ENCODE measurements at places on chromosomes 16 and 17.
A peak's percentile ranks its signal among the peaks of the same experiment; 100 is the strongest.

DNA sequence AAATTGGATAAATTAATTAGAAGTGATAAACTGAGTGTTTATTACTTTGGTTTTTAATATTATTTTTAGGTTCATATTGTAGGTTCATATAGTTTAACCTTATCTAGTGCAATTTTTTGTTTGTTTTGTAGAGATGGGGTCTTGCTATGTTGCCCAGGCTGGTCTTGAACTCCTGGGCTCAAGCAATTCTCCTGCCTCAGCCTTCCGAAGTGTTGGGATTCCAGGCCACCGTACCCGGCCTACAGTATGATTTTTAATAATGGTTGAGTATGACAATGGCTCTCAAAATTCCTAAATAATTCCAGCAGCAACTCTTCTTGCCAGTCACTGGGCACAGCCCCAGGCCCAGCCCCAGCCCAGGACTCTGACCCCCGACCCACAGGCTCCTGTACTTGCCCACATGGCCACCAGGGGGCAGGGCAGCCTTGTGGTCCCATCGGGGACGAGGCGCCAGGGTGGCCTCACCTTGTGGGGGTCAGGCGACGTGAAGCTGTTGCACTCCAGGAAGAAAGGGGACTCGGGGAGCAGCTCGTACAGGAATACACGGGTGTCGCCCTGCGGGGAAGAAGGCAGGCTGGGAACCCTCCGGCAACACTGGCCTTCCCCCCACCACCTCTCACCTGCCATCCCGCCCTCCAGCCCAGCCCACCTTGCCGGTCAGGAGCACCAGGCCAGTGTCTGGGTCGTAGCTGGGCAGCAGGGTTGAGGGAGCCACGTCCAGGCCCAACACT lies 7.9 kb upstream of the PAM16 start:
- DNase-seq = peak; percentile 80

DNA sequence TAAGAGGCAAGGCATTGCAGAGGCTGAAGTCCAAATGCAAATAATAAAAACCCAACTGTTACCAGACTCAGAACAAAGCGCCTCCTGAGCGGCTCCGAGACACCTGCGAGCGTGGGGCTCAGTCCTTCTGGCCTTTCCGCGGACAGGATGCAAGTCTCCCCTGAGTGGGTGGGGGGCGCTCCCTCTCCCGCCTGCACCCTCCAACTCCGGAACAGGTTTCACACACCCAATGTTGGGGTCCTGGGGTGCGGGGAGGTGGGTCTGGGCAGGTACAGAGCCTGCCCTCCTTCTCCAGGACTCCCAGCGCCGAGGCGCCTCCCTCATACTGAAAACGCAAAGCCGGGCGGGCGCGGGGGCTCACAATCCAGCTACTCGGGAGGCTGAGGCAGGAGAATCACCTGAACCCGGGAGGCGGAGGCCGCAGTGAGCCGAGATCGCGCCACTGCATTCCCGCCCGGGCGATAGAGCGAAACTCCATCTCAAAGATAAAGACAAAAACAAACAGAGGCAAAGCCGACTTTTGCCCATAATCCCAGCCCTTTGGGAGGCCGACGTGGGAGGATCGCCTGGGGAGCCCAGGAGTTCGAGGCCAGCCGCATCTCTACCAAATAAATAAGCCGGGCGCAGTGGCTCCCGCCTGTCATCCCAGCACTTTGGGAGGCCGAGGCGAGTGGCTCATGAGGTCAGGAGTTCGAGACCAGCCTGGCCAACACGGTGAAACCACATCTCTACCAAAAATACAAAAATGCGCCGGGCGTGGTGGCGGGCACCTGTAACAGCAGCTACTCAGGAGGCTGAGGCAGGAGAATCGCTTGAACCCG lies 893 bp downstream of the GINS2 start:
- DNase-seq = no peak

DNA sequence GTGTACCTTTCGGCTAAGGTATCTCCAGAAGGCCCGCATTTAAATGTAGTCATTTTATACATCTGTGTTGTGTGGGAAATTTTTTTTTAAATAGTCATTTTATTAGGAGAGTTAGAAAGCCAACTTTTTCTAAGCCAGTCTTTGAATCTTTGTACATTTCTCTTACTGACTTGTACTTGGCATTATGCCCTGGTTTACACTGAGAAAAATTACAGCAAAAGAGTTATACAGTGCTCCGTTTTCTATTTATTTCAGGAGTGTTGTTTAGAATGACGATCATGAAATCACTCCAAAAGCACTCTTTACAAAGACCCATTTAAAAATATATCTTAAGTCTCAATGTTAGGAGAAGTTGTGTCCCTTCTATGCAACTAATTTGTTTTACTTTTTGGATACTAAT lies 91.8 kb downstream of the CYB561 start:
- DNase-seq = no peak

DNA sequence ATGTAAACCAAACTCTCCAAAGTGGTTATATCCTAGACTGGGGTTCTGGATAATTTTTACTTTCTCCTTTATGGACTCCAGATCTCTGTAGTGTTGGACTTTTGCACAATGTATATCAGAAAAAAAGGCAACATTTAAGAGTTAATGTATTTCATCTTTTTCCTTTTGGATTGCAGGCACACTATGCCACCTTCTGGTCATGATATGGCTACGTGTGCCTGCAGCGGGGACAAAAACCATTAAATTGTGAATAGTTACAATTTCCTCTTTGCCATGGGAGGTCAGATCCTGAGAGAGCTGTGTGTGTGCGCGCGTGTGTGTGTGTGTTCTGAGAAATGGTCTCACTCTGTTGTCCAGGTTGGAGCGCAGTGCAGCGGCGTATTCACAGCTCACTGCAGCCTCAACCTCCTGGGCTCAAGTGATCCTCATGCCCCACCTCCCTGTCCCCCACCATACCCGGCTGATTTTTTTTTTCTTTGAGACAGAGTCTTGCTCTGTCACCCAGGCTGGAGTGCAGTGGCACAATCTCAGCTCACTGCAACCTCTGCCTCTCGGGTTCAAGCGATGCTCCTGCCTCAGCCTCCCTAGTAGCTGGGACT lies 4.3 kb upstream of the SGF29 start:
- peak; percentile 44 for DNase-seq

- no peak for DNase-seq
Observed at GRCh38 chr16:27646806-27647205, 96.9 kb downstream of the KATNIP start.
